Stimulated activated naive CD8-positive, alpha-beta T cell treated with anti-CD3 and anti-CD28 coated beads, Interleukin-15, Interleukin-2, amounts not matched to agents 100 U/mL and 50 U/mL, for 24 hours (primary cell): ENCODE measurements at places on chromosomes 2 and 18.

GRCh38 chr2:110858135-110858725, 125.9 kb downstream of the ACOXL start:
- peak; percentile 60 for DNase-seq

DNA sequence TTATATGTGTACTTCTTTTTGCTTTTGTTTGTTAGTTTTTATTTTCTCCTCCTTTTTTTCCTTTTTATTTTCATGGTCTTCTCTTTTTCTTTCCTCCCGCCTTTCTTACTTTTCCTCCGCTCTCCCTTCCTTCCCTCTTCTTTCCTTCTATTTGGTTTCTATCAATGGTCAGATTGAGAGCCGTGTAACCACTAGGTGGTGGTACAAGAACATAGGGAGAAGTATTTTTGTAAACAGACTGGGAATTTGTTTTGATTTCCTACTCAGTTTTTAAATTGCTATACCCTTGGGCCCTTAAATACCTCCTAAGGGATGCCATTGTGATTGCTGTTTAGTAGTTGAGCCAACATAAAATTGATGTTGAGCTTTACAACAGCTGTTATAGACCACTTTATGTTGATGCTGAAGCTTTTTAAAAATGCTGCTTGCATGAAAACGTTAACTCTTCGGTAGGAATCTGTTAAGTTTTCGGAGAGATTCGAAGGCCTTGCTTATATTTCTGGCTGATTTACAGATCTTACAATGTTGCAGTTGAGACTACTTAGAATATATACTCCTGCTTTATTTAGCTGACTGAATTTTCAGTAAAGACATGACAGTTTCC, 124.2 kb downstream of the UBE2E3 start:
- DNase-seq = no peak

- DNase-seq = no peak
Observed at GRCh38 chr2:211982162-211982561, 556.4 kb downstream of the ERBB4 start.

DNA sequence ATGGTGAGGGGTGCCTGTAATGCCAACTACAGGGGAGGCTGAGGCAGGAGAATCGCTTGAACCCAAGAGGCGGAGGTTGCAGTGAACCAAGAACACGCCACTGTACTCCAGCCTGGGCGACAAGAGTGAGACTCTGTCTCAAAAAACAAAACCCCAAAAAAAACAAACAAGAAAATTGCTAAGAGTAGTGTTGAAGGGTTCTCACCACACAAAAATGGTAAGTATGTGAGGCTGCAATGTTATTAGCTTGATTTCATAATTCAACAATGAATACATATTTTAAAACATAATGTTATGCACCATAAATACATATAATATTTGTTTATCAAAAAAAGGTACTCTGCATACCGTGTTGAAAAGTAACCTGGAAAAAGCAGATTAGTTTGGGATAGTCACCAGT, 45.8 kb downstream of the PSMG2 start:
- DNase-seq = no peak

DNA sequence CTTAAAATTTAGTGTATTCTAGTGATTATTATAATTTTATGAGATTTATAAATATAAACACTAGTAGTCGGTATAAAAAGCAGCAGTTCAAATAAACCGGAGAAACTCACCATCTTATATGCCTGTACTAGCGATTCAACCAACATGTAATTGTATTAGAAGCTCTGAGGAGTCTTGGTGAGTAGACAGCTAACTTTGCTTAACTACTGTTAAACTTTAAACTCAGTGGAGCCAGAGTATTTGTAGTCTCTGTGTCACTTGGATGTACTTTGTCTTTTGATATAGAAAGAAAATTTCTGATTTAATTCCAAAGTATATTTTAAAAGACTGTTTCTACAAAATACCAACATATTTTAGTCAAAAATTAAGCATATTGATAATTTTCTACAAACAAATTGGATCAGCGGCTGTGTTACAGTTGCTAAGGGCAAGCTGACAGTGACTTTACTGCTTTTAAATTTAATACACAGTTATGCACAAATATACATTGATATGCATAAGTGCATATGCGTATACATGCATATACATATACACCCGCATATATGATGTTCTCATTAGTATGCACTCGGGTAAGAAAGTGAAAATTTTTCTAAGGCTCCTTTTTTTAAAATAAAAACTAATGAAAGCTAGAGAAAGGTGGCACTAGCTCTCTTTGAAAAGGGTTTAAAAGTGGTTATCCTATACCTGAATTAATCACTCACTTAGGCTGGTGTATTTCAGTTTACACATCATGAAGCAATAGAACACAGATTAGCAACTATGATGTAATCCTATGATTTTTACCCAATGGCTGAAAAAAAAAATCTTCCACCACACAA, 374.5 kb downstream of the NCKAP5 start:
- DNase-seq = no peak

GRCh38 chr2:65465857-65466256, 33.5 kb upstream of the SPRED2 start:
- no peak for DNase-seq
